ENCODE measurements at places on chromosomes 4 and X.

DNA sequence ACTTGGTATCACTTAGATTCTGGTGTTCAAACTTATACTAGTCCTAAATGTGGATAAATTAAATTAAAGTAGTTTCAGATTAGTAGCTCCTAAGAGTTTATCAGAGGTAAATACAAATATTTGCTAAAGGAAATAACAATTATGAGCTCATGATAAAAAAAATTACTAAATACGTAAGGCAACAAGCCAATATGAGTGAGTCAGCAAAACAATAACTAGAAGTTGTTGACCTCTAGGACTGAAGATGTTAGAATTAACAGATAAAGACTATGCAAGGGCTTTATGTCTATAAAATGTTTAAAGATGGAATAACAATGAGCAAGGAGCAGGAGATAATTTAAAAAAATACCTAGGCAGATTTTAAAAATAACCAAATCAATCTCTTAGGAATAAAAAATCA is 195.8 kb downstream of the CLCN4 start:
- DNase-seq, result no peak

GRCh38 chr4:1538096-1538410 is 131.8 kb upstream of the NKX1-1 start:
- no peak for DNase-seq

- no peak for DNase-seq
These were observed 127.9 kb downstream of the KLHL8 start for GRCh38 chr4:87092389-87093141.

DNA sequence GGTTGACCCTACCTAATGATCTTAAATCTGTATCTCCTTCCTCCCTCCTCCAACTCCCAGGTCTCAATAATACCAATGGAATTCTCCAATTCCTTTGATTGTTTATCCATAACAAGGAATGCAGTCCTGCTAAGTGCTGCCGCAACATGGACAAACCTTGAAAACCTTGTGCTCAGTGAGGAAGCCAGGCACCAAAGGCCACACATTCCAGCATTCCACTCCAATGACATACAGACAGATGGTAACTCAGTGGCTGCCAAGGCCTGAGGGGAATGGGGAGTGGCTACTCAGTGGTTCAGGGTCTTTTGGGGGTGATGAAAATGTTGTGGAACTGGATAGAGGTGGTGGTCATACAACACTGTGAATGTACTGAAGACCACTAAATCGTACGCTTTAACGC is 10.4 kb downstream of the HAUS7 start:
- no peak for DNase-seq

DNA sequence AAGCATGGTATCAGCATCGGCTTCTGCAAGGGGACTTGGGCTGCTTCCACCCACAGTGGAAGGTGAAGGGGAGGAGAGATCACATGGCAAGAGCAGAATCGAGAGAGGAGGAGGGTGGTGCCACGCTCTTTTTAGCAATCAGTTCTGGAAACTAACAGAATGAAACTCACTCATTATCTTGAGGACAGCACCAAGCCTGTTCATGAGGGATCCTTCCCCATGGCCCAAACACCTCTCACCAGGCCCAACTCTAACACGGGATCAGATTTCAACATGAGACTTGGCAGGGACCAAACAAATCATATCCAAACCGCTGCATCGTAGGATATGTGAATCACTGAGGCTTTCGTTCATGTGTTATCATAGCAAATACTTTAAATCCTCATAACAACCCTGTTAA is 125.5 kb downstream of the GPC3 start:
- DNase-seq, result no peak

GRCh38 chr4:95355021-95355420 is 193.8 kb downstream of the UNC5C start:
- no peak for DNase-seq

GRCh38 chr4:39559626-39560025 is 32.4 kb upstream of the UGDH start:
- DNase-seq, result no peak

GRCh38 chr4:185941461-185941860 is 127.5 kb upstream of the TLR3 start:
- DNase-seq, result no peak

Measured in stimulated activated CD8-positive, alpha-beta memory T cell treated with anti-CD3 and anti-CD28 coated beads, Interleukin-7, amount 100 ng/mL, for 1 hour (primary cell).